ENCODE measurements at places on chromosomes 4 and X. TPM values are rescaled to one million over a fixed set of nuclear protein-coding genes. Genes with fewer than 3 reads are reported as not detected.

Gene CXCL13
- not detected for total RNA-seq

- DNase-seq, result no peak
Observed at GRCh38 chr4:137674066-137674465, 141.8 kb upstream of the PCDH18 start.

GRCh38 chr4:151408380-151408629 lies 671 bp upstream of the FHIP1A start:
- DNase-seq, result no peak

DNA sequence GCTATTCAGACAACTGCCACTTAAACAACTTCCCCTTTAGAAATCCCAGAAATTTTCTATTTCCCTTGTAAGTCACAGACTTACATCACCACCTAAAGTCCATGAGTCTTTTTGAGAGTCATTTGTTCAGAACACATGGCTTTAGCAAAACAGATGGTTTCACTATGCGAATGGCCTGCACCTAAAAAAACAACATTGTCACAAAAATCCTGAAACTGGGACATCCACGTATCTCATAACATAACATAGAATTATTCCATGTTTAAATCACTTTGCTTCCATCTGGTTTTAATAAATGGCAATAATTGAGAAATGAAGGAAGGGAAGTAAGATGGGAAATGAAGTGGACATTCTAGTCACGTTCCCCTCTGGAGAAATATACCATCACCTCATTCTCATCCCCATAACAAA lies 155.3 kb upstream of the EDNRA start:
- no peak for DNase-seq

GRCh38 chr4:164215113-164215741 lies 538.7 kb upstream of the SMIM31 start:
- DNase-seq, result no peak

GRCh38 chrX:101191217-101191750 lies 28.3 kb upstream of the DRP2 start:
- peak; percentile 19 for DNase-seq

GRCh38 chrX:120334151-120334550 lies 22.9 kb upstream of the TMEM255A start:
- no peak for DNase-seq

DNA sequence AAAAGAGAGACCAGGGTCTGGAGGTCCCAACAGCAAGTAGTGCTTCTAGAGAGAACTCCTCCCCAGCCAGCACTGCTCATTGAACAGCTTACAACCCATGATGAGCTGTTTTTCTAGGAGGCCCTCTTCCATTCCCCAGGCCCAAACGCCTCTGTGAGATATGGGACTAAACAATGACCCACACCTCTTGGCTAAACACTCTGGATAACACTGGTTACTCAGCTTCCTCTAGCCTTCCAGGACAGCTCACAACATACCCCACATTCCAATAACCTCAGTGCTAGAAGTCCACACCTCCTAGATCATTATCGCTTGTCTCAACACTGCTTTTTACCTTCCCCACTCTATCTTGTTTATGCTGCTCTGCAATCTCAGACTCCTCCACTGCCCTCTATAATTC lies 35.4 kb upstream of the PGRMC2 start:
- DNase-seq, result peak; percentile 94

DNA sequence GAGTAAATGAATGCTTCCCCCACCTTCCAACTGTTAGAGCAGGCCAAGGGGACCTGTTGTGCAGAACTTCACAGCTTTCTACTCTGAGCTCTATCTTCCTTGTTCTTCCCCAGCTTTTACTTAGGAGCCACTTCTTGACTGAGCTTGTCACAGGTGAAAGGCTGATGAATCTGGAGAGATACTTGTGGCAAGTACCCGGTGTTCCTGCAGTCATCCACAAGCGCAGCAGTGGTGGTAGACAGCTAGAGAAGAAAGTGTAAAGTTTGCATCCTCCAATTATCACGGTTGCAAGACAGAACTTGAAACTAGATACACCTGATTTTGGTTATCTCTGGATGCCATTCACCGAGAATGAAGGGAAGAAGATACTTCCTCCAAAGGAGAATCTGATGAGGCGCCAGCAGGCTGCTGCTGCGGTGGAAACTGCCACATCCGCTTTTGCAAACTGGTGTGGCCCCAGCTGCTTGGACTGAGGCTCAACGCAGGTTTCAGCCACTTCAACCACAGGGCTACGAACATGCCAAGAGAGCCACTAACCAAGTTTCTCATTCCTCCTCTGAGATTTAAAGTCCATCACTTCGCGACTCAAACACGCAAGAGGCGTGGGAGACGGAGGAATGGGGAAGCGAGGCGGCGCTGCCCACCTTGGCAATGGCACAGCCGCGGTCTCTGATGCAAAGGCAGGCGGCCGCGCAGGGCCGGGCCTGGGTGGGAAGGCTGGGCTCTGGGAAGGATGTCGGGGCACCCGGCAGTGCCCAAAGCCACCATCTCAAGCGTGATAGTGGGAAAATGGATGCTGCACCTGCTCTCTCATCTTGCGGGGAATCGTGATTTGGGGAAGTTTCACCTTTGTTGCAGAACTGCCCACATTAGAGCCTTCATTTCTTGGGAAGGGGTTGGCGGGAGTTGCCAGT lies 1.3 kb upstream of the FHIP1A start:
- DNase-seq, result no peak

DNA sequence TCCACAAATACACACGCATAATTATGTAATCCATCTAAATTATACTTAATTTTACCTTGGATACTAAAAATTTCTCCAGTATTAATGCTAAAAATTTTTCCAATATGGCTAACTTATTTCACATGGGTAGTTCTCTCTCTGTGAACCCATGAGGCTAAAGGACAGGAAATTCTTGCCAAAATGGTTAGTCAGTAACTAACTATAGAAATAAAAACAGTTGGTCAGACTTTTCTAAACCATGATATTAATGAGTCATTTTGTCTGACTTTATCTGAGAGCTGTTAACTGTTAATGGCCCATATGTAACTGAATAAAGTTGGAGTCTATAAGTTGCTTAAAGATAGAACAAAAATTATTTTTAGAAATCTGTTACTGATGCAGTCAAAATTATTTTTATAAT lies 549.4 kb downstream of the TLL1 start:
- DNase-seq, result peak; percentile 18

- DNase-seq, result no peak
Observed at GRCh38 chr4:156347412-156348075, 393.9 kb upstream of the CTSO start.

GRCh38 chr4:114595921-114596320 lies 2.7 kb upstream of the UGT8 start:
- no peak for DNase-seq

All from dermis microvascular lymphatic vessel endothelial cell (primary cell).